ENCODE measurements at places on chromosomes 2 and 18.

DNA sequence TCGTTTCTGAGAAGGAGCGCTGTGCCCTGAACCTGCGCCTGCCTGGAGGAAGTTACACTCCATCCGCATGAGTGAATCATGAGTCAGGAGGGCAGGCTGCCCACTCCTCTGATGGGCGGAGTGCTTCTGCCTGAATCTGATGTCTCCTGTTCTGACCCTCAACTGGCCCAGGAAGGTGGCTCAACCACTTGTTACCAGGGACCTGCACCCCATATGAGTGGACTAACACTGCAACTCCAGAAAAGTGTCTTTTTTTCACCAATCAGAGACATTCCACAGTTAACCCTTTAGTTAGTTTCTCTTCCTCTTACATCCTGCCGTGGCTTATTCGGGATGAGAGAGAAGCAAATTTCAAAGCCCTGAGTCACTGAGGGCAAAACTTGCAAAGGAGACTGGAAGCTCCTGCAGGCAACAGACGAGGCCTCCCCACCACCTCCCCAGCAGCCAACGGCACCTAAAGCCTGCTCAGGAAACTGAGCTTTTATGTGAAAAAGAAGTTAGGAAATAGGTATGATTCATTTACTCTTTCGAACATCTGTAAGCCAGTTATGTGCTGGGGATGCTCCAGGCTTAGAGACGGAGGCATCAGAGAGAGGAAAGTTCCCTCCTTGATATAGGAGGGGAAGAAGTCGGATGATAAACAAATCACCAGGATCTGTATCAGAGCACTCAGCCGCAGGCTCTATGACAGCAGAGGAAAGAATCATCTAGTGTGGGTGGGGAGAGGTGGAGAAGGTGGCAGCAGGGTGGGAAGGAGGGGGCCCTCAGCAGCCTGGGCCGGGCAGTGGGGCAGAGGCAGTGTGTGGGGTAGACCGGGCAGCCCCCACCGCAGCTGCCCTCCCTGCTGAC is 30.9 kb downstream of the MBP start:
- no peak for DNase-seq

DNA sequence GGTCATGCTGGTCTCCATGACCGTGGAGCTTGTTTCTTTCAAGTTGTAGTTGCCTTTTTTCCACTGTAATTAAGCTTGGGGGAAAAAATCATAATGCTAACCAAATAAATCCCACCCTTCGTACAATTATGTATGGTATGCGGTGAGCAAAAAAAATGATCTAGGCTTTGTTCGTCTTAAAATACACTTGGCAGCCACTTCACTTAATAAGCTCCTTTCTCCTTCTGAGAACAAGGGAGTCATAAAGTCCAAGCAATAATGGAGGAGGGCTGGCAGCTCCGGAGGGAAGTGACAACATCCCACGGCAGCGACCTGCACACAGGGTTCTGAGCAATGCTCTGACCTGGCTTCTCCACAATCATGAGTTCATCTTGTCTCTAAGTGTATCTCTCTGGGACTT is 91.2 kb upstream of the KLHL29 start:
- no peak for DNase-seq

DNA sequence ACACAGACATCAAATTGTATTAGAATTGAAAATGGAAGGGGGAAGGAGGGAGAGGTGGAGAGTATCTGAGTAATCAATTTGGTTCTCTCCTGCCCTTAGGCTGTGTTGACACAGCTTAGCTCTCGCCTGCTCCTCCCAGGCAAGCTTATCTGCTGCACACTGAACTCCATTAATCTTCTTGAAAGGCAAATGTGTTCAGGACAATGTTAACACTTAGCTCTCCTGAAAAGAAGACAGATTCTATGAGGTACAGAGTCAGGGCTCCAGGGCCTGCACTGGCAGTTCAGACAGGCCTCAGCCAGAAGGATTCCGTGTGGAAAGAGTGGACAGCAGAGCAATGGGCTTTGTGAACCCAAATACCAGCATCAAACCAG is 430.0 kb upstream of the TNP1 start:
- DNase-seq: no peak

DNA sequence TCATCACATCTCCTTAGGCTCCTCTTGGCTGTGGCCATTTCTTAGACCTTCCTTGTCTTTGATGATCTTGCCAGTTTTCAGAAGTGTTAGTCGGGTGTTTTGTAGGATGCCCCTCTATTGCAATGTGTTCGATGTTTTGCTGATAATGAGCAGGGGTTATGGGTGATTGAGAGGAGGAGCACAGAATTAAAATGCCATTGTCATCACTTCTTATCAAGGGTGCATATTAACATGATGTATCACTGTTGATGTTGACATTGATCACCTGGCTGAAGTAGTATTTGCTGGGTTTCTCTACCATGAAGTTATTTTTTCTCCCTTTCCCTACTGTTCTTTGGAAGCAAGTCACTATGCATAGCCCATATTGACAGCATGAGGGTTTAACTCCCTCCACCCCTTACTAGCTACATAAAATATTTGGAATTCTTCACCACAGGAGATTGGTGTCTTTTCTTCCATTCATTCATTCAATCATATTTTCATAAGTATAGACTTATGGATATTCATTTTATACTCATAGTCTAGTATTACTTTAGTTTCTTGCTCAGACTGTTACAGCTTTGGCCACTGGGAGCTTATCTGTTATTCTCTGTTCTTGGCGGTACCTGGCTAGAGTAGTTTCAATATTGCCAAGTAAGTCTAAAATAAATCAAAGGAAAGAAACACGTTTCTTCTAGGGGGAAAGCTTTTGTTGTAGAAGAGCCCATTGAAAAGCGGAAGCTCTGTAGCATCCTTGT is 54.5 kb upstream of the TMEM87B start:
- no peak for DNase-seq

DNA sequence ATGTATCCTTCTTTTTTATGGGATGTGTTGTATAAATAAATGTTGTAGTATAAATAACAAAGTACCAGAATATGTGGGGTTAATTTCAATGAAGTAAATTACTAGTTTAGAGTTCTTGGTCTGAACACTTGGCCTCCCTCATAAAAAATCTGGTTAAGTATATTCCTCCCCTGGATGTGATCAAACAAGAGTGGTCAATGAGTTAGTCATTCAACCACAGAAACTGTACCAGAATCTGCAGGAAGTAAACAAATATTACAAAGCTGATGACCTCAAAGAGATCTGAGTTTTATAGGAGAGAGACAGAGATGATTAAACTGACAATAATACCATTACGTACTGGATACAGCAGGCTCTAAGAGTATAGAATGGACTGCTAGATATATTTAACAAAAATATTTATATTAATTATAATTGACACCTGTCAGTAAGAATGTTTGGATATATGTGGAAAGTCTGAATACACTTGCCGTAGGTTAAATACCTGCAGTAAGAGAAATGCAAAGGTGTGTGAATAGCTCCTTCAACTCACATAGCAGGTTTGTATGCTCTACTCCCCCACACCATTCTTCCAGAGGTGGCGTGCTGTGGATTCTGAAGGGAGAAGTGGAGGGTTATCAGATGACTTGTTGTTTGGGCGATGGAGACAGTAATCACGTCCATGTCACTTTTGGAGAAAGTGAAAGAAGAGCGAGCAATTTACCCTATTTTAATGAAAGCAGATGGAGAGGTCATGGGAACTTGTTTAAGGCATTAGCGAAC is 108.3 kb upstream of the LRATD1 start:
- no peak for DNase-seq

DNA sequence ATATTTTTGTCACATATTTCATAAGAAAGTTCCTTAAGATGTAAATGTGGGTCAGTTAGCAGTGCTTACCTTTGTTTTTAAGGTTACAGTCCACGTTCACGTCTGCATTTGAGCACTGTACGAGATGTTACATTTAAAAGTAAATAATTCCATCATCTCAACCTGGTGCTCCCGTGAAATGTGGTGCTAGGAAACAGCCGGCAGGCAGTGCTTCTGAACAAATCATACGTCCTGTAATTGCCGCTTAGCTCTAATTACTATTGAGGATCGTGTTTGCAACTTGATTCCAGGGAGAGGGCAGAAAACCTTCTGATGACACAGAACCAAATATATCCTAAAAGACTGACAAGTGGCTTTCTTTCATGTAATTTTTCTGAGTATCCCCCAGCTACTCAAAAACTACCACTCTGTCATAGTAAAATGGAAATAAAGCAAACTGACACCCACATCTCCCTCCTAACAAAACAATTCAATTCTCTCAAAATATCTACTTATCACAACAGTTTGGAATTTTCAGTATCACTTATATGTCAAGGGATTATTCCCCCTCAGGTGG is 297.8 kb upstream of the SESTD1 start:
- no peak for DNase-seq

DNA sequence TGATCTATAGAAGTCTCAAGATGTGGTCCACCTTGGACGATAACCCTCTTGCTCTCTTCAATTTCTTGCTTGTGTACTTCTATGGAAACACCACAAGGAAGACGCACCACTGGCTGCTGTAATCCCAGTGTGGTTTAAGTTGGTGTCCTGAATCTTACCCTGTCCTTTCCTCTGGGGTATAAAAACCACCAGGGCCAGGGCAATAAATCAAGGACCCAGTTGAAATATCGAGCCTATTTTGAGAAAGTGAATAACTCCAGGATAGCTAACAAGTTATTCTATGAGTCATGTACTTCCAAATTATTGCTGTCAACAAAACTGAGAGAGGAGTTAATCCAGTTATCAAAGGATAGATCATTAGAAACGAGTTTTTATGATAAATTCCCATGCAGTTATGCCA is 137.0 kb downstream of the RND3 start:
- no peak for DNase-seq

GRCh38 chr2:64227603-64228125 is 83.4 kb upstream of the PELI1 start:
- DNase-seq: no peak

GRCh38 chr2:207876842-207877535 is 107.3 kb upstream of the FZD5 start:
- no peak for DNase-seq

- no peak for DNase-seq
Measured at GRCh38 chr2:213187833-213188532, 36.6 kb upstream of the IKZF2 start.

- no peak for DNase-seq
Measured at GRCh38 chr18:48646976-48647375, 108.1 kb downstream of the CTIF start.

- DNase-seq: no peak
Measured at GRCh38 chr18:9951022-9951859, 37.4 kb downstream of the VAPA start.

DNA sequence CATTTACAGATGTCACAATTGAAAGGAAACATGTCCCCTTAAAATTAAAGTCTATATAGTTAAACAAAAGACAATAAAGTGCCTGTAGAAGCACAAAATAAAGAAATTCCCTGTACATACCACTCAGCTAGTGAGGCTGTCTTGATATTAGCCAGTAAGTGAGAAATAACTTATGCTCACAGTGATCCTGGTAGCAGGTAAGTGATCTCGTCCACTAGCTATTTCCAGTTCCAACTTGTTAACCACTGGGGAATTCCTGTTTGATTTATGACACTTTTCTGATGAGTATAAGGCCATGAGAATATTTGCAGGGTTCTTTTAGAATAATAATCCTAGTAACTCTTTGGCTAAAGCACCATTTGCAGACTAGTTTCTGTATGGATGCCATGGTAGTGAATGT is 127.9 kb upstream of the PGAP1 start:
- DNase-seq: no peak

DNA sequence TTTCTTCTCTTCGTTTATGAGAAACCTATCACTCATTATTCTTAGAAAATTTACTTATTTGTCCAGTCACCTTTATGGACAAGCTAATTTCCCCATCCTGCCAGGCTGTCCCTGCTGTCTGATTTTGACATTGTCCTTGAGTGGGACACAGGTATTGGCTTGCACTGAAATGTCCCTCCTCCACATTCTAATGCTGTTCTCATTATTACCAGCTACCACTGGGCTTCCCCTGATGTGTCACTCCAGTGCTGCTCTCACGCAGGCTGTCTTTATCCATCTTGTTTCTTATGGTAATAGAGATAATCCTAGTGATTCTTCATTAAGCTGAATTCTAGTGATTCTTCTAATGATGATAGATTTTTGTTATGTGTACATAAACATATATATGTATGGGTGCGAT is 48.1 kb upstream of the RBMS1 start:
- DNase-seq: no peak

GRCh38 chr2:158772306-158773078 is 22.6 kb upstream of the DAPL1 start:
- no peak for DNase-seq

DNA sequence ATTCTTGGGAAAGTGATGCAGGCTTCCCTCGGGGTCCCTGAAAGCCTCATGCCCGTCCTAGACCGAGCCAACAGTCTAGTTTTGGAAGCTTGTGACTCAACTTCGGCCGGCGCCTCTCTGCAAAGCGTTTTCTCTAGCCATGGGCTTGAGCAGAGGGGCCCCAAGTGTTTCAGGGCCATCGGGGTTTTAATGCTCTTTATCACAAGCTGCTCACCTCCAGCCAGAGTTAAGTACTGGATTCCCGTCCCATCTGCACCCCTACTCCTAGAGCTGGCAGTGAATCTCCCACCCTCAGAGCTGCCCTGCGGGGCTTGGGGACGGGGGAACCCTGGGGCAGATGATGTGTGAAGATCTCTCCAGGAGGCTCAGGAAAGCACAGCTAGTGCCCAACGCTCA is 7.3 kb downstream of the RAX start:
- DNase-seq: no peak

DNA sequence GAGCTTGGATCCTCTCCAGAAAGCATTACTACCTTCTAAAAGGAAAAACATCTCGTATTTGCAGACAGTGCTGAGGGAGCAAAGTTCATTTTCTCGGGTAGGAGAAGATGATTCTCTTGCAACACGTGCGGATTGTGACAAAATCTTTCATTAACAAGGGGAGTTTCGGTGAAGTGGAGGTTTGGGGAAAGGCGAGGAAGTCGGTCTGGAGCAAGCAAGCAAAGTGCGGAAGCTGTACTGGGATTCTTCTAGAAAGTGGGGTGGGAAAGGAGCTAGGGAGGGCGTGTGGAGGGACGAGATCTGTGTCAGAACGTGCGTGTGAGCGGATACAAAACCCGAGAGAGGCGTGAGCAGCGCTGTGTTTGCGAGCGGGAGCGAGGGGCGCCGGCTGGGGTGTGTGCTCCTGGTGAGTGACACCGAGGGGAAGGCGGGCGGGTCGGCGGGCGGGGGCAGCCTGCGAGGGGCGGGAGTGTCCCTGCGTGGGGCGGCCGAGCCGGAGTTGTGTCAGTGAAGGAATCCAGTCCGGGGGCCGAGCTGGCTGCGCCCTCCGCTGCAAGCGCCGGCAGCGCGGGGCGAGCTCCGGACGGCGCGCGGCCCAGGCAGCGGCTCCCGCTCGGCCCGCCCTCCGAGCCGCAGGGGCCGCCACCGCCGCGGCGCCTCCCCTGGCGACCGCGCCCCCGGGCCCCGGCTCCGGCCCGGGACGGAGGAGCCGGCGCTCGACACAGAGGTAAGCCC is at the start of gene SPATS2L:
Gene SPATS2L (plus strand): TSS at position 498 of the 735 bp plus-strand sequence. CDS start 82,552 bp downstream, outside the sequence.
- DNase-seq: peak; percentile 45

DNA sequence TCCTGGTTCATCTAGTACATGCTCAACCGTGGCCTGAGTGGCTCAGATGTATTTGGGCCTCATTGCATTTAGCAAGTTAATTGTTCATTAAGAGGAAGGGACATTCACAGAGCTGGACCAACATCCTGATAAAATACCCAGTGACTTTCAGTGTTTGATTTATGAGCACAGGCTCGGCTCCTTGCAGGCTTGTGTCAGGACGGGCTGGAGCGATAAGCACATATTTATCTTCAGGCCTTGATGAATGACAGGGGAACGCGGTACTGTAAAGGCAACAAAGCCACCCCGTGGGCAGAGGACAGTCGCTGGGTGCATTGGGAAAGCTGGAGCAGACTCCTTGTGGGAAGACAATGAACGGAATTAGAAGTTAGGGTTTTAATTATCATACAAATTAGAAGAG is 548.6 kb upstream of the HS6ST1 start:
- no peak for DNase-seq

Data from cortex of kidney (tissue), 1 donor.